Activated CD8-positive, alpha-beta T cell treated with anti-CD3 and anti-CD28 coated beads for 36 hours (primary cell): ENCODE measurements at places on chromosomes 1 and 21.

DNA sequence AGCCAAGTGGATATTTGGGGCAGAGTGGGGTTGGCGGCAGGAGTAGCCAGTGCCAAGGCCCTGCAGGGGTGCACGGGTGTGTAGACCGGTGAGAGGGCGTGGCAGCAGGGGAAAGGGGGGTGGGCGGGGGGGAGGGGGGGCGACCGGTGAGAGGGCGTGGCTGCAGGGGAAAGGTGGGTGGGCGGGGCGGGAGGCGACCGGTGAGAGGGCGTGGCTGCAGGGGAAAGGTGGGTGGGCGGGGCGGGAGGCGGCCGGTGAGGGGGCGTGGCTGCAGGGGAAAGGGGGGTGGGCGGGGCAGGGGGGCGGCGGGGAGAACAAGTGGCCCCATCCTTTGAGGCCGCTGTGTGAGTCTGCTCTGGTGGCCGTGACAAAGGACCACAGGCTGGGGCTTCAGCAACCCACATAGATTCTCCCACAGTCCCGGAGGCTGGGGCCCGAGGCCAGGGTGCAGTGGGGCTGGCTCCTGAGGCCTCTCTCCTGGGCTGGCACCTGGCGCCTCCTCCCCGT lies 25.8 kb downstream of the RRP1 start:
- DNase-seq: no peak
- peaks cover 6% of the 10 kb centered on the region for H3K4me1 ChIP-seq
- H3K36me3 ChIP-seq: peaks cover 5% of the 10 kb centered on the region

DNA sequence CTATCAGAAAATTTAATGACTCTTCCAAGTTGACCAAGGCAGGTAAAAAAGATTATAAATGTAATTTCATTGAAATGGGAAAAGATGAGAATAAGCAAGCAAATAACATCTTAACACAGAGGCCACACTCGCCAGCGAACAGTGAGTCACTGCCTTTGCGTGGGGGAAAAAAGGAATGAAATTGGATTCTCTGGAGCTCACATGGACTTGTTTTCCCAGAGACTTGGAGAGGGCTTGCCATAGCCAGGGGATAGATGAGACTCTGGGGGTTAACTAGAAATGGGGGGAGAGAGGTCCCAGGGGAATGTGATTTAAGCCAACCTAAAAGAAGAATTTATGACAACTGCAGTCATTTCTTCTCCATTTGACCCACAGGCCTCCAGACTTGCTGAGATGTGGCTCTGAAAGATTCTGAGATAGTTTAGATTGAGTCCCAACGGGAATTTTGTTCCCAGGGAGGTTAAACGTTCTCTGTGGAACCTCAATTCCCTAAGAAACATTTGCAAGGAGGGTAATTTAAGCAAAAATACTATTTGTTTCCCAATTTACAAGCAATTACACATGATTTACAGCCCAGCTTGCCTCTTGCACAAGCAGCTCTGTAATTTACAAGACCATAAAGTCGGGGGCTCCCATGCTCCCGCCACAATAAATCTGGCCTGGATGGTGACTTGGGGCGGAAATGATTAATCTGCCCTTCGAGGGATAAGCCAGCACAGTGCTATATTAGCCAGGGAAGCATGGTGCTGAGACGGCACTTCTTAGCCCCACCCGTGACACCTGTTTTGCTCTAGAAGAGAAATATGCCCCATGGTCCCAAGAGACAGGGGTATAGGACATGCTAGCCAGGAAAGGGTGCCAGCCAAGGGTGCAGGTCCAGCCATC lies 68.8 kb downstream of the GRIK3 start:
- no peaks in the 10 kb centered on the region for H3K4me1 ChIP-seq
- no peak overlapping the region for H3K27ac ChIP-seq

DNA sequence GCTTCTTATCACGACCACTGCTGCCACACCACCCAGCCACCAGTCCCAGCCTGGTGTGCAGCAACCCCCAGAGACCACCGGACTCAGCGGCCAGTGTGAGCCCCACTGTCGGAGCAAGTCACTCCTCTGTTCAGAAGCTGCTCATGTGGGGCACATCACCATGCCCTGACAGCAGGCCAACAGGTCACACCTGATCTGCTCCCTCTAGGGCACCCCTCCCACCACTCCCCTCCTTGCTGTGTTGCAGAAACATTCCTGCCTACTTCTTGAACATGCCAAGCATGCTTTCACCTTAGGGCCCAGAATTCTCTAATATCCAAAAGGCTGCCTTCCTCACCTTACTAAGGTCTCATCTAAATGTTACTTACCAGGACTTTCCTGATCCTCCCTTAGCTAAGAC lies 146.5 kb downstream of the SLC45A1 start:
- no peak for DNase-seq
- H3K27me3 ChIP-seq: no peaks in the 10 kb centered on the region
- peaks cover 26% of the 10 kb centered on the region for H3K4me1 ChIP-seq
- no peak overlapping the region for H3K4me3 ChIP-seq
- H3K27ac ChIP-seq: no peak overlapping the region
- peaks cover 7% of the 10 kb centered on the region for H3K36me3 ChIP-seq

DNA sequence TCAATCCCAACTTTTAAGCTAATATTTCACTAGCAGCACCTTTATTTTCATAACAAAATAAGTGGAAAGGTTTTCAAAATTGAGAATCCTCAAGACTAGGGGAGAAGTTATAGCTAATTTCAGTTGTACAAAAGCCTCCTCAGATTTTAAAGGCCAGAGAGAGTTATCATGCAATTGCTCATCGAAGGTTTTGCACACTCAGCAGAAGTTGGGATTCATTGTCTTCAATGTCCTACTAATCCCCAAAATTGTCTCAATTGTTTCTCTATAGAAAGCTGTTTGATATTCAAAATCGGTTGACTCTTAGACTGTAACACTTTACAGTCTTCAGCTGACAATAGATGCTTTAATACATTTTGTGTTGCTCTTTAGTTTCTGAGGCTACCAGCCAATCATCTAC lies 170.7 kb upstream of the TNR start:
- peaks cover 44% of the 10 kb centered on the region for H3K36me3 ChIP-seq
- no peak overlapping the region for H3K27ac ChIP-seq
- no peaks in the 10 kb centered on the region for H3K4me1 ChIP-seq
- H3K27me3 ChIP-seq: no peaks in the 10 kb centered on the region

- peak within 1 kb of the TSS; percentile 79 for H3K4me3 ChIP-seq
- DNase-seq: no peak
- peaks cover 74% of the 10 kb centered on the region for H3K4me1 ChIP-seq
- H3K27me3 ChIP-seq: no peaks in the 10 kb centered on the region
- peak within 1 kb of the TSS; percentile 95 for H3K27ac ChIP-seq
- H3K36me3 ChIP-seq: peaks cover 4% of the 10 kb centered on the region
These were observed at the start of gene MEF2D for GRCh38 chr1:156500543-156500792. TSS of gene MEF2D (minus strand) at chr1:156500775. CDS start at chr1:156483292, 17,483 bp downstream.

DNA sequence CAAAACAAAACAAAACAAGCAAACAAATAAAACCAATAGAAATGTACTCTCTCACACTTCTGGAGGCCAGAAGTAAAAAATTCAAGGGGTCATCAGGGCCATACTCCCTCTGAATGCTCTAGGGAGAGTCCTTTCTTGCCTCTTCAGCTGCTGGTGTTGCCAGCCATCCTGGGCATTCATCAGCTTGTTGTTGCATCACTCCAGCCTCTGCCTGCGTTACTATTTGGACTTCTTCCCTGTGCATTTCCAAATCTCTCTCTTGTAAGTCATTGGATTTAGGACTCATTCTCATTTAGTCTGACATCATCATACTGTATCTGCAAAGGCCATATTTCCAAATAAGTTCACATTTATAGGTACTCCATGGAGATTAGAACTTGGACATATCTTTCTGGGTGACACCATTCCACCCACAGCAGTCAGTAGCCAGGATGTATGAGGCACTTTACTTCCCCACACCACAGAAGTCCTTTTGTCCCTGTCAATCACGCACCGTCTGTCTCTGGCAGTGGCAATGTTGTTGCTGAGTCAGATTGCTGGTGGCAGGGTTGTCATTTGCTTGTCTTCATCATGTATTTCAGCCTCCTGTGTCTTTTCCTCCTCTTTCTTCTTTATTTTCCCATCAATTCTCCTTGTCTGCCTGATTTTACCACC lies 151.0 kb upstream of the KCNJ6 start:
- no peak overlapping the region for H3K4me3 ChIP-seq
- H3K27ac ChIP-seq: no peak overlapping the region
- H3K36me3 ChIP-seq: no peaks in the 10 kb centered on the region
- no peaks in the 10 kb centered on the region for H3K4me1 ChIP-seq
- H3K27me3 ChIP-seq: peaks cover 7% of the 10 kb centered on the region

DNA sequence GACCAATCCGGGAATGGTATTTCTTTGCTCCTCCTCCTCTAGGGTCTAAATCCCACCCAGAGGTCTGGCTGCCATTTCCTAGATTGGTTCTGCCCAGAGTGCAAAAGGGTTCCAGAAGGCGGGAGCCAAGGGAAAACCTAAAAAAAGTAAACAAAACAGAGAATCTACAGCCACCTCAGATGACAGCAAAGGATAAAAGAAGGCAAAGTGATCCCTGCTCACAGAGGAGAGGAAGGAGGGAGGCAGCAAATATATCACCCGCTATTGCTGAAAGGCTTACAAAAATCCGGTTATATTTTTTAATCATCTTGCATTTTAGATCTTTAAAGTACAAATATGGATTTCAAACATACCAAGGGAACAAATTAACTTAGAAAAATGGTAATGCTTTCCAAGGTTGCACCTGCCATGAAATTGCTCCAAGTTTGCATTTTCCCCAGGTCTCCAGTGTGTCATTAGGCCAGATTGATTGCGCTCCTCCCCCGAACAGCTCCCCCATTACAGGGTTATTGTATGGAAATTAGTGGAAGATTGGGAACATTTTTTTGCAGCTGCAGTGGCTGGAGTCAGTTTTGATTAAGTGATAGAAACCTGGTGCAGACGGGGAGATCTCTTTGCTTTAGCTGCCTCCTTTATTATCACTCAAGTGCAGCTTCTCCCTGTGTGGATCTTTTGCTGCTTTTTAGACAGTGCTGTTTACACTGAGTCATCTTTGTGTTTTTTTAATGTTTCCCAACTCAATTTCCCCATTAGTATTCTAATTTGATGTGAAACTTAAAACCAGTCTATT lies 280.5 kb upstream of the CAMK1G start:
- no peaks in the 10 kb centered on the region for H3K36me3 ChIP-seq
- no peak overlapping the region for H3K27ac ChIP-seq
- H3K27me3 ChIP-seq: no peaks in the 10 kb centered on the region
- no peak overlapping the region for H3K4me3 ChIP-seq
- no peaks in the 10 kb centered on the region for H3K4me1 ChIP-seq
- no peak for DNase-seq

- H3K27ac ChIP-seq: no peak overlapping the region
- H3K4me1 ChIP-seq: no peaks in the 10 kb centered on the region
- no peak overlapping the region for H3K4me3 ChIP-seq
- DNase-seq: no peak
These were observed 76.3 kb upstream of the LRRC7 start for GRCh38 chr1:69491416-69491815.

DNA sequence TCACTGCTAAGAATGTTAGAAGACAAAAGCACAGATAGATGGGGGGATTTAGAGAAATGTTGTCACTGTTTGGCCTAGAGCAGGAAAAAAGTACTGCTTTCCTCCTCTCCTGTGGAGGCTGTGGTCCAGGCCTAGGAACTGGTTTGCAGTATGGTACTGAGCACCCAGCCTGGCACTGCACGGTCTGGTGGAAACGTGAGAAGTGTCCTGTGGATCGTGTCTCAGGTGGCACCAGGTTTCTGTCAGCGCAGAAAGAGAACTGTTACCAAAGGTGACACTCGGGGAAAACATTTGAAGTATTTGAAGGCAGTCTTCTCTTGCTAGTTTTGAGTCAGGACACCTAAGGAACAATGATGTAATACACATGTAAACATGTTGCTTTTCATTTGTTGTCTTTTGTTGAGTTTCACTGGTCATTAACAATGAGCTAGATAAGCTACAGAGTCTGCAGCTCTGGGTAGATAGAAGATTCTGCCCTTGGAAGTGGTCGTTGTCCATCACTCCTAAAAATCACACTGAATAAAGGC lies 63.0 kb downstream of the B3GALNT2 start:
- no peaks in the 10 kb centered on the region for H3K27me3 ChIP-seq
- peak overlapping the region; percentile 21 for H3K27ac ChIP-seq
- H3K36me3 ChIP-seq: peaks cover 18% of the 10 kb centered on the region
- DNase-seq: no peak

DNA sequence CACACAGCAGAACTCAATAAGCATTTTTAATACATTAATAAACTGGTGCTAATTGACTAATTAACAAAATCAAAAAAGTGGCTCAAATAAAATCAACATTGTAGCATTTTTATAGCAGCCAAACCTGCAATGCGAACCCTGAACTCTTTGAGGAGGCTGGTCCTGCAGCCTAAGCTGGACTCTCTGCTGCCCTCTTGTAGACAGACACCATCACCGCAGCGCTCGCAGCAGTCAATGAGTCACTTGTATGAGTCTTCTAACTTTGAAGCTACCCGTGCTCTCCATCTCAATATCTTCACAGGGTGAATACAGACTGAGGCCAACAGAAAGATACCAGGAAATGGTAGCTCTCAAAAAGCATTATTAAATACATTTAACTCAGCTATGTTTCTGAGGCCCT lies 9.7 kb upstream of the KRTAP7-1 start:
- H3K36me3 ChIP-seq: no peaks in the 10 kb centered on the region
- no peaks in the 10 kb centered on the region for H3K4me1 ChIP-seq
- peak; percentile 62 for DNase-seq
- peaks cover 3% of the 10 kb centered on the region for H3K27me3 ChIP-seq
- no peak overlapping the region for H3K27ac ChIP-seq

- no peaks in the 10 kb centered on the region for H3K4me1 ChIP-seq
- H3K27me3 ChIP-seq: peaks cover 3% of the 10 kb centered on the region
- H3K36me3 ChIP-seq: no peaks in the 10 kb centered on the region
These were observed 160.4 kb downstream of the DSCAM start for GRCh38 chr21:40686526-40686925.

- no peak overlapping the region for H3K4me3 ChIP-seq
- DNase-seq: no peak
- H3K27ac ChIP-seq: no peak overlapping the region
- H3K27me3 ChIP-seq: peaks cover 11% of the 10 kb centered on the region
These were observed 40.9 kb upstream of the LRRN2 start for GRCh38 chr1:204726478-204726877.

DNA sequence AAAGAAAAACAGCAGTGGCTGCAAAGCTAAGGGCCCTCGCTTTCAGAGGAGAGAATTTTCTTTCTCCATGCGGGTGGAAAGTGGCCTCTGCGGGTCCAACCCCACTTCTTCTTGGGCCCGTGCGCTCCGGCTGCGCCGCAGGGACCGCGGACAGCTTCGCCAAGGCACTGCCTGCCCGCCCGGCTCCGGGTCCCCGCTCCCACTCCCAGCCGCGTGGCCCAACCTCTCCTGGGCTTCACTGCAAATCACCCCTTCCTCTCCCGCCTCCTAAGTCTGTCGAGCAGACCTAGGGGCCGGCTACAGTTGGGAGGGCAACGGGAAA lies 1.0 kb upstream of the RUNX3 start:
- H3K4me3 ChIP-seq: peak overlapping the region; percentile 80
- no peak for DNase-seq
- H3K4me1 ChIP-seq: peaks cover 60% of the 10 kb centered on the region
